ENCODE measurements at places on chromosomes 2 and 18. TPM values are rescaled to one million over a fixed set of nuclear protein-coding genes. Genes with fewer than 3 reads are reported as not detected.

The C2orf80 gene
- not detected for total RNA-seq

DNA sequence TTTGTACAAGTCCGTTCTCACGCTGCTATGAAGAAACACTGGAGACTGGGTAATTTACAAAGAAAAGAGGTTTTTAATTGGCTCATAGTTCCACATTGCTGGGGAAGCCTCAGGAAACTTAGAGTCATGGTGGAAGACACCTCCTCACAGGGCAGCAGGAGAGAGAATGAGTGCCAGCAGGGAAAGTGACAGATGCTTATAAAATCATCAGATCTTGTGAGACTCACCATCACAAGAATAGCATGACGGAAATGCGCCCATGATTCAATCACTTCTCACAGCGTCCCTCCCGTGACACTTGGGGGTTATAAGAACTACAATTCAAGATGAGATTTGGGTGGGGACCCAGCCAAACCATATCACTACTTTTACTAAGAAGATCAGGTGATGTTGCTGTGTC is 285.8 kb downstream of the TMX3 start:
- no peak for DNase-seq

DNA sequence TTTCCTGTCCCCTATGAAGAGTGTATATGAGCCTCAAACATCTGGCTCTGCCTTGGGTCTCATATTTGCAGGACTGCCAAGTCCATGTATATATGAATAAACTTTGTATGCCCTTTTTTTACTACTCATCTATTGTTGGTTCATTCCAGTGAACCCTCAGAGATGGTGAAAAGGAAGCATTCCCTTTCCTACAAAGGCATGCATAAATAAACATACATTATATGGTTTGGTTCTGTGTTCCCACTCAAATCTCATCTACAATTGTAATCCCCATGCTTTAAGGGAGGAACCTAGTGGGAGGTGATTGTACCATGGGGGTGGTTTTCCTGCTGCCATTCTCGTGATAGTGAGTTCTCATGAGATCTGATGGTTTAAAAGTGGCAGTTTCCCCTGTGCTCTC is 534.2 kb downstream of the SPAG16 start:
- no peak for DNase-seq

DNA sequence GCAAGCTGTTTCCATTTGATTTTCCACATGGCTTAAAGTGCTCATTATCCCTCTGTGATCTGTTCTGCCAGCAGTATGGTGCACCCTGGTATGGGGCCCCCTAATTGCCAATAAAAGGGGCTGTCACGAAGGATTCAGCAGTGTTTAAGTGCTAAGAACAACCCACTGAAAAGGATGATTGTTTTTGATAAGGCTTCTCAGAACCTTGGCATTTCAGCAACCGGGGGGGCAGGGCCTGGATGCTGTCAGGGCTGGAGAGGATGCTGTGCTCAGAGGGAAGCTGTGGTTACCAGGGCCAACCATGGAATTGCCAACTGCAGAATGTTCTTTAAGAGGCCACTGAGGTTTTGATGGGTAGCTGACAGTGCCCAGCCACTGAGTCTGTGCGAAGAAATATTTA is 117.8 kb downstream of the CTIF start:
- DNase-seq, result no peak

DNA sequence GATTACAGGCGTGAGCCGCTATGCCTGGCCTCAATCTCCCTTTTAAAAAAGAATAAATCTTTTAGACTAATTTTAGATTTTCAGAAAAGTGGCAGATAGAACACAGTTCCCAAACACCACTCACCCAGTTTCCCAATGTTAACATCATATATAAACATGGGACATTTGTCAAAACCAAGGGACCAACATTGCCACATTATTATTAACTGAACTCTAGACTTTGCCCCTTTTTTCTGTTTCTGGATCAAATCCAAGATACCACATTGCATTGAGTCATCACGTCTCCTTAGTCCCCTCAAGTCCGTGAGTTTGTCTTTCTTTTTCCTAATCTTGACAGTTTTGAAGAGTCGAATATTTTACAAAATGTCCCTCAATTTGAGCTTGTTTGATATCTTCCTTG is 2.4 kb downstream of the C2orf42 start:
- no peak for DNase-seq

The RBKS gene
- 5.1 TPM for total RNA-seq

DNA sequence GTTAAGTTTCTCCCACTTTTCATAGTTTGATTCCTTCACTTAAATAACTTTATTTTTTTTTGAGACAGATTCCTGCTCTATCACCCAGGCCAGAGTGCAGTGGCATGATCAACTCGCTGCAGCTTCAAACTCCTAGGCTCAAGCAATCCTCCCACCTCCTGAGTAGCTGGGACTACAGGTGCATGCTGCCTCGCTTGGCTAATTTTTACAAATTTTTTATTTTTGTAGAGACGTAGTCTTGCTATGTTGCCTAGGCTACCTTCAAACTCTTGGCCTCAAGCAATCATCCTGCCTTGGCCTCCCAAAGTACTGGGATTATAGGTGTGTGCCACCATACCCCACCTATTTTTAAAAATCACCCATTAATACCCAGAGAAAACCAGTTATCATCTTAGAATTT is 14.2 kb upstream of the WIPF1 start:
- no peak for DNase-seq
